Caki2 (cell line): ENCODE measurements at places on chromosomes 4 and X.

- DNase-seq, result no peak
Observed at GRCh38 chrX:118530219-118530911, 34.8 kb downstream of the DOCK11 start.

GRCh38 chr4:80265571-80266252 is 752 bp upstream of the FGF5 start:
- DNase-seq, result peak; percentile 37

GRCh38 chr4:81510643-81511178 is 39.0 kb upstream of the RASGEF1B start:
- DNase-seq, result no peak

DNA sequence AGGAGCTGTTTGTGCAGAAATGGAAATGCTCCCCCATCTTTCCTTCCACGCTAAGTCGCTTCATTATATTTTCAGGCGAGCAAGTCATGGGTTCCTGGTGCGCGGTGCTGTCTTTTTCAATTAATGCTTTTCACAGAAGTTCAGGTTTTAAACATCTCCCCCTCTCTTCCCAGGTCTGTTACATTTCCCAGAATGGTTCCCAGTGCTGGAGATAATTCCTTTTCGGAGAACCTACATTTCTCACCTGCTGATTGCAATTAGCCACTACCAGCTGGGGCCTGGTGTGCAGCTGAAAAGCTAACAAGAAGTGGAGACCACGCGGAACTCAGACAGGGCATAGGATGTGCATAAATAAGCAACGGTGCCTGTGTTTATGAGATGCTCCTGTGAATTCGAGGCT is 217.8 kb downstream of the MID1IP1 start:
- DNase-seq, result no peak

GRCh38 chrX:92247076-92247475 is 467.9 kb downstream of the PCDH11X start:
- DNase-seq, result peak; percentile 54

GRCh38 chrX:19372170-19372546 is 28.4 kb downstream of the PDHA1 start:
- peak; percentile 8 for DNase-seq
